ENCODE measurements at places on chromosomes 2 and 18.

DNA sequence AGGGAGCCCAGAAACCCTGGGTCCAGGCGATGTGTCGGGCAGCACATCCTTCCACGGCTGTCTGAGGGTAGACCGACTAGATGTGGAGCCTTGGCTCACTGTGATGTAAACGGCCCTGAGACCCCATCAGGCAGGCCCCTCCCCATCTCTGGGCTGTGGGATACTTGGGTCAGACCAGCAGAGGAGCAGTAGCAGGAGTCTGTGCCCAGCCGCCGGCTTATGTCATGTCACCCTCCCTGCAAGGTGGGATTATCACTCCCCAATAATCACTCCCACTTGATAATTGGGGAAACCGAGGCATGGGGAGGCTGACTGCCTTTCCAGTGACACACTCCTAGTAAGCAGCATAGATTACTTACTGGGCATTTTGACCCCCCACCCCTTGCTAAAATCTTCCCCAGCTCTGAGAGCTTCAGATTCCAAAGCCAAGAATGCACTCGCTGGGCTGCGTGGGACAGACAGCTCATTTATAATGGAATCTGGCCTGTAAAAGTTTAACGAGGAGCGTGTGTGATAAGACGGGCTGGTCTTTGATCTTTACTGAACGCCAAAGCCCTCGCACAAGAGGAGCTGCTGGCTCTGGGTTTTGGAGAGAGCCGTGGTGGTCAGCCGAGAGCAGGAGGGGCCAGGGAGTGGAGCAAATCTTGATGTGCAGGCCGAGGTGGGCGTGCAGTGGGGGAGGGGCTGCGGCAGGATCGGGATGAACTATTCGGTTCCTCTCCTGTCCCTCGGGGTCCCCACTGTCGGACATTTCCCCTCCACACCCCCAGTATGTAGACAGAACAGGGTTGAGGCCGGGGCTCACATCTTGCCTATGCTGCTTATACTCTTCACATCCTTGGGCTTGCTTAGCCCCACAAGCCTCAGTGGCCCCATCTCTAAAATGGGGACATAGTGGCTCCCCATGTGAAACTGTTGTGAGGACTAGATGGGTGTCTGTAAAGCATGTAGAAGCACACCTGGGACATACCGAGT lies 200.0 kb downstream of the GLI2 start:
- DNase-seq: no peak

DNA sequence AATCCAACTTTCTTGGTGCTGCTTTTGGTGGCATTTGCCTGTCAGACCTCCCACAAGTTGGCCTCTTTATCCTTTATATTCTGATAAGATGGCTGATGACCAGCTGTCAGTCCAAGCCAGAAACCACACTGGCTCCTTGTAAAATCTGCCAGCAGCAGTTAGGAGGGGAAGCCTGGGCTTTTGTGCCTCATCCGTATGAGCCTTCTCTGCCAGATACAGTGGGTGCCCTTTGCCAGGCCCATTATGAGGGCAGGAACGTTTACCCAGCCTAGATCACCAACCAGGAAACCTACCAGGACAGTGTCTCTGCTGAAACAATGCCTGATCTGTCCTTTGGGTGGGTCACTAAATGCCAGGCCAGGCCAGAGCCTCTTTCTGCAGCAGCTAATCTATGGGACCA lies 202.9 kb upstream of the SP5 start:
- DNase-seq: no peak

GRCh38 chr2:166234112-166234846 lies 106.5 kb upstream of the SCN1A start:
- DNase-seq: no peak

- no peak for DNase-seq
Measured at GRCh38 chr18:6004683-6005082, 109.4 kb upstream of the TMEM200C start.

- no peak for DNase-seq
Measured at GRCh38 chr2:155203178-155203577, 504.7 kb downstream of the KCNJ3 start.

DNA sequence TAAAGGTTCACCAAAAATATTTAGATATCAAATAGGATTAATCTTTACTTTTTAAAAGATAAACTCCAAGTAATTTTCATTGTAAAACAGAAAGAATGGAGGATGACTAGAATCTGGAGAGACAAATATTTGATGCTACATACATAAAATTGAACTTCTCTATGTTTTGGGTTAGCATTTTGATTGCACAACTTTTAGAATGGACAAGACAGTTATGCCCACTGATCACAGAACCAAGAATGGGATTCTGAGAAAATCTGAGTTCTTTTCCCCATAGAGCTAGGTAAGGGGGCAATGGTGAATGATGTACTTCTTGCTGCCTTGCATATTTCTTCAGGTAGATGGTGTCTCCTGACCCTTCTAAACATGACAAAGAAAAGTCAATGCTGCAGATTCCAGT lies 191.2 kb upstream of the ZEB2 start:
- no peak for DNase-seq

GRCh38 chr18:2526329-2526728 lies 45.0 kb downstream of the METTL4 start:
- DNase-seq: no peak

GRCh38 chr18:48135436-48135966 lies 205.0 kb upstream of the SMAD2 start:
- no peak for DNase-seq

DNA sequence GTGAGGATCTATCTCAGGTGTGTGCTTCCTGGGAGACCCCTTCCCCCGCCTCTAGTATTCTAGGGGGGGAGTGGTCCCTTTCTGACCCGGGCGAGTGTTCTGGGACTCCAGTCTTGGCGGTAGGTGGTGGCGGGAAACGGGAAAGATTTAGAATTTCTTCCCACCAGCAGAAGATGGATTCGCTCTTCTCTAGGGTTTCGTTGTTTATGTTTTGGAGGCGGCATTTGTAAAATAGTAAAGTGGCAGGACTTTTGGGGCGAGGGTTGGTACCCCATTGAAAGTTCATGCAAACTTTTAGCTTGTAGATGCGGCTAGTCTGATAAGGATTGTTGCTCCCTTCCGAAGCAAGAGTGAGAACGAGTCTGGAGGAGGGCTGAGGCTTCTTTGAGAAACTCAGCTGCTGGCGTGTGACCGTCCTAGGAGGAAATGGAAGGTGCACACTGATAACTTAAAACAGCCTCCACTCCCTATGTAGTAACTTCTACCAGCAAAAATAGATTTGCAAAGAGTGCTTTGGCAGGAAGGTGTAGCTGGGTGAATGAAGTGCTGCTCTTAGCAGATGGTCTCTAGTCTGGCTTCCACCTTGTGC lies 412 bp downstream of the GPD2 start:
- peak; percentile 24 for DNase-seq

DNA sequence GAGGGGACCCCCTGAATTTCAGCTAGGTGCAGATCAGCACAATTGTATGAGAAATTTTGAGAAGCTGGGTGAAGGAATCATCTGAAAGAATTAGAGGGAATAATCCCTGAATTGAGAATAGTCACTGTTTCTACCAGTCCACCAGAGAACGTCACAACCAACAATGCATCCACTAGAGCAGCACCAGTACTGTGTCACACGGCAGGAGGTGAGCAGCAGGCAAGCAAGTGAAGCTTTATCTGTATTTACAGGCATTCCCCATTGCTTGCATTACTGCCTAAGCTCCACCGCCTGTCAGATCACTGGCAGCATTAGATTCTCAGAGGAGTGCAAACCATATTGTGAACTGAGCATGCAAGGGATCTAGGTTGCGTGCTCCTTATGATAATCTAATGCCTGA lies 40.7 kb downstream of the GDF7 start:
- no peak for DNase-seq

DNA sequence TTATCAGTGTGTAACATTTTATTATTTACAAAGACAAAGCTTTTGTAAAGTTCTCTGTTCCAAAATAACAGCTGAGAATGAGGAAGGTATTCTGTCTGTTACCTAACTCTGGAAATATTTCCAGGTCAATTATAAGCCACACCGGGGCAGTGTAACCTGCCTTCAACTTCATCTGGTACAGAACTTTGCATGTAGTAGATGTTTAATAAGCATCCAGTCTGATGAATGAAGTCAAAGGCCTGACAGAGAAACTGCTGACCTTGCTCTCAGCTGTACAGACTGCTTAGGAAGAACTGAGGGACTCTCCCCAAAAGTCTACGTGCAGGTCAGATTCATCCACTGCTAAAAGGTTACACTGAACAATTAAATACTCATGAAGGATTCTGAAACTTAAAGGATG lies 43.3 kb downstream of the WDFY1 start:
- DNase-seq: no peak

DNA sequence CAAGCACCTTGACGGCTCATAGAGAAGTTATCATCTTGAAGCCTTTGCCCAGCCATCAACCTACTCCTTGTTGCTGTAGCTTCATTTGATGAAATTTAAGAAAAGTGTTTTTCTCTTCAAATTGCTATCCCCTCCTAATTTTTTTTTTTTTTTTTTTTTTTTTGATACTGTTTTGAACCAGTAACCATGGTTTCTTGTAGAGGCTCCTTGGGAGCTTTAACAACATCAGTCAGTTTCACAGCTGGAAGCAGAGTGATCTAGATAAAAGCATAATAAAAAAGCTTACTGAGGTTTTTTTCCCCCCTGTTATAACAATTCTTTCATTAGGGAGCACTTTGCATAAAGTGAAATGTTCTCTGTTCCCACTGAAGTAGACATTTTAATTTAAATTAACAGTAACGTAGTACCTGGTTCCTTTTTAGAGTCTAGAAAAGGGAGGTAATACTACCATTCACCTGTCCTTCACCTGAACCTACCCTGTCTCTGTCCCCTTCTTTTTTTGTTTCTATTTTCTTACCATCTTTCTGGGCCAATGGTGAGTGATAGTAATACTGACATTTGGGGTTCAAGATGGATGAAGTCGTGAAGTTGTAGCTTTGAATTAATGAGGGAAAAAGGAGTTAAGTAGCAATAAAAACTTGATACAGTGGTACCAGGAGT lies 101.5 kb downstream of the NCOA1 start:
- no peak for DNase-seq

DNA sequence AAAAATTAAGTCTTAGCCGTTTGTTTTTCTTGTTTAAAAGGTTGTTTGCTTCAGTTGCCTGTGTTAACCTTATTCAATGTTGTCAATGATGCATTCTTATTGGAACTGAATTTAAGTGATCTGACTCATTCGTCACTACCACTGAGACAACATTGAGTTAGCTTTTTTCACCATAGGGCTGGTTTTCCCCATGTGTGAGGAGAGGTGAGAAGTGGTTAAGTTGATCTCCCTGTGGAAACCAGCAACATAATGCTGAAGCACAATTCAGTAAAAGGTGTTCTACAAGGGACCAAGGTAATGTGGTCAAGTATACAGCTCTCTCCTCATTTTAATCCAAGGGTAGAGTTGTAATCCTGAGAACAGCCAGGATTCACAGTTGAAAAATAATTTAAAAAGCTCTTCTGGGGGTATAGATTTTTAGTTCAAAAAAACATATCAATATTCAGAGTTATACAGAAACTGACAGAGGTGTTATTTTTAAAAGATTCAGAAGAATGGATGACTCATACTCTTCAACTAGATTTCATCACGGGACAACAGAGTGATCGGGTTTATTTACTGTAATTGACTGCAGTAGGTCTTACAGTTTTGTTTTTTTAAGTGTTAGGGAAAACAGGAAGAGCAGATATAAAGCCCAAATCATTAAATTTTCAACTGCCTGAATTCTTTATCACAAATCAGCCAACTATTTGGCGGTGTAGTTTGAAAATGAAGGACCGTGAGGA lies 12.6 kb downstream of the NOP58 start:
- DNase-seq: no peak

DNA sequence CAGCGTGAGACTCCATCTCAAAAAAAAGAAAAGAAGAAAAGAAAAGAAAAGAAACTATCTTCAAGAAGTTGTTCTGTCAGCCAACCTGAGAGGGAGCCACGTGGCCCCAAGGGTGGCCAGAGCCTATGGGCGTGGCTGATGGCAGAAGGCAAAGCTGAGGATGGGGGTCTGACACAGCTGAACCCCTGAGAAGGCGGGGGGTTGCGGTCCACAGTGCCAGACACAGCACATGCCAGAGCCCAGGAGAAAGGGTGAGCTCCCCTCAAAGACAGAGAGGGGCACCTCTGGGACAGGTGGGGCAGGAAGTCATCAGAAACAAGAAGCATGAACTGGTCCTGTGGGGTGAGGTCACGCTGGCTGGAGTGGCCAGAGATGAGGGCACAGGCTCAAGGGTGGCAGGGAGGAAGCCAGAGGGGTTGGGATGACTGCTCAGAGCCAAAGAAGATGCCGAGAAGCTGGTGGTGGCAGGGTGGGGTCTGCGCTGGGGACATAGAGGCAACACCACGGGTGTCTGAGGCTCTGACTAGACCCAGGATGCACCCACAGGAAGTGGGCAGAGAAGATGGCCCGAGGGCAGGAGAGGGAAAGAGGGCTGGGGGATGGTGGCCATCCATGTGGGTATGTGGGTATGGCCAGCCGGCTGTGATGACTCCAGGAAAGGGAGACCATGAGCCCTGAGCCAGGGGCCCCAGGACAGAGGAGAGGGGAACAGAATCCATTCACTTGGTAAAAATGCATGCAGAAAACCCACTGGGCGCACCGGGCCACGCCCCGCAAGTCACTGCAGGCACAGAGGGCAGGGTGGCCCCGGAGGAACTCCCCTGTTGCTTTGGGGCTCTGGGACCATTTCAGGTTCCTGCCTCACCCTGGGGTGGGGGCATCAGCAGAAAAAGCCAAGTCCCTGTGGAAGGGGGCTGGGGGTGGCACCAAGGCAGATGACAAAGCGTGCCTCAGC lies 8.4 kb downstream of the KIF1A start:
- DNase-seq: no peak

DNA sequence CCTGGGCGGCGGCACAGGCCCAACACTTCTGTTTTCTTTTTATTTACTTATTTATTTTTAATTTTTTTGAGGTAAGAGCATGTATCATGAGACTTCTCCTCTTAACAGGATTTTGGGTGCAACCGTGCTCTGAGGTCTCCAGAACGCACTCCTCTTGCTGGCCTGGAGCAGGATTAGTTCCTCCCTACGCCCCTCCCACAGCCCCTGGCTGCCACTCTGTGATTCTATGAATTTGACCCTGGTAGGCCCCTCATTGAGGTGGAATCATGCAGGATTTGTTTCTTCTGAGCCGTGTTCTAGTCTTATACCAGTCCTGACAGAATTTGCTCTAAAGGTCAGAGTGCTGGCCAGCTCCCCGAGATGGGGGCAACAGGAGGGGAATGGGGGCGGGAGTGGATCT lies 106.5 kb upstream of the HS6ST1 start:
- DNase-seq: no peak

DNA sequence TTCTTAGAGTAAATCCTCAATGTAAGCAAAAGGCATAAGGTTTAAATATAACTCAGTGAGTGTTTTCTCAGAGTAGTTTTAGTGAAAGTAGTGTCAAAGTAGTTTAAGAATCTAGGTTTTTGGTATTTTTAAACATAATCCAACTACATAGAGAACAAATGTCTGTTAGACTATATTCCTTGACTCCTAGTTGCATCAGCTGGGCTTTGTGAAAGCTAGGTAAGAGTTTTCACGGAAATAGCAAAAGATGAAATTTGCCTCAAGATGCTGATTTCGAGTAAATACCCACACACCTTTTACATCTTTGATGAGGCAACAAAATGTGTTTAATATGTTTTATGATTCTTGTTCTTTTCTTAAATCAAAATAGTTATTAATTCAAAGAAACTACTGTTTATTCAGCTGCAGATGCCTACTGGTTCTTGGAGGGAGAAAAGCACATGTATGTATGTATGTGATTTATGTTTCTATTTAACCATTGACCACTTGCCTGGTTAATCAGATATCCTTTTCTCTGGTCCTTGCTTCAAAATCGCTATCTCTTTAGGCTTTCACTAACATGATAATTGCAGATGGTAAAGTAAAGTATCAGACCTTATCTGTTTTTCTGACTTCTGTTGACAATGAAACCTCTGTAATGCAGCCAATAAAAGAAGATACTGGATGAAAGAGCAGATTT lies 117.4 kb upstream of the NOSTRIN start:
- DNase-seq: no peak

- DNase-seq: no peak
Measured at GRCh38 chr2:212223696-212224095, 314.9 kb downstream of the ERBB4 start.

Measured in CD4-positive, alpha-beta T cell treated with Interleukin-21 for 1 hour (primary cell).